ENCODE measurements at places on chromosomes 13 and 19.

GRCh38 chr19:2636897-2637683 lies 65.4 kb downstream of the GNG7 start:
- peak; percentile 83 for DNase-seq

DNA sequence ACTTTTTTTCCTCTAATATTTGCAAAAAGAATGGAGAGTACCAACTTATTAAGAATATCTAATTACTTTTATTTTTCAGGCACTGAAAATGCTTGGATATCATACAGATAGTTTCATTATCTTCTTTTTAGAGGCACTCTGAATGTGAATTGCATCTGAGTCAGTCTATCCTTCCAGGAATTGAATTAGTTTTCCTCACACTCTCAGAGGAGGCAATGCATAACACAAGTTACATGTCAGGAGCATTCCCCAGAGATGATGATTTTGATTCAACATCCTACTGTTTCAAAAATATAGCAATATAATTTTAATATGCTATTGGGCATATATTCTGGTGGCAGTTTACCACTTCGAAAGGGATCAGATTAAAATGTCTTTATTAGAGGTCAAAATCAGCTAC lies 1315.4 kb downstream of the PCDH9 start:
- DNase-seq, result no peak

DNA sequence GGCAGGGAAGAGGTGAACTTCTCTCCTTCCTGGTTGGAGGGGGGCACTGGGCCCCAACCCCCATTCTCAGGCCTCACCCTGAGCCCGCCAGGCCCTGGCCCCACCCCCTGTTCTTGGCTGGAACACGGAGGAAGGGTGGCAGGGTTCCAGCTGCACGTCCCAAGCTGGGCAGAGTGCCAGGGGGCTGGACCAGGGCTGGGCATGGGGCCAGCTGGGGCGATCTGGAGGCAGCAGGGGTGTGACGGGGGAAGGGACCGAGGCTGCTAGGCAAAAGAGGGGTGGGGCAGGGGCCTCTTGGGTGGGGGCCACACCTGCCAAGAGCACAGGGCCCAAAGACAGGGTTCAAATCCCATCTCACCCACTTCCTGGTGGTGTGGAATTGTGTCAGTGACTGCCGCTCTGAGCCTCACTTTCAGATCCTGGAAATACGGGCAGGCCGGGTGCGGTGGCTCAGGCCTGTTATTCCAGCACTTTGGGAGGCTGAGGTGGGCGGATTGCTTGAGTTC lies 2.2 kb downstream of the HIF3A start:
- no peak for DNase-seq

GRCh38 chr13:113305208-113305607 lies 8.2 kb downstream of the LAMP1 start:
- DNase-seq, result no peak

- no peak for DNase-seq
Measured at GRCh38 chr13:112451512-112452379, 75.6 kb downstream of the SPACA7 start.

- no peak for DNase-seq
Measured at GRCh38 chr13:33743438-33744368, 74.2 kb upstream of the RFC3 start.
